ENCODE measurements at places on chromosomes 3 and 15.

DNA sequence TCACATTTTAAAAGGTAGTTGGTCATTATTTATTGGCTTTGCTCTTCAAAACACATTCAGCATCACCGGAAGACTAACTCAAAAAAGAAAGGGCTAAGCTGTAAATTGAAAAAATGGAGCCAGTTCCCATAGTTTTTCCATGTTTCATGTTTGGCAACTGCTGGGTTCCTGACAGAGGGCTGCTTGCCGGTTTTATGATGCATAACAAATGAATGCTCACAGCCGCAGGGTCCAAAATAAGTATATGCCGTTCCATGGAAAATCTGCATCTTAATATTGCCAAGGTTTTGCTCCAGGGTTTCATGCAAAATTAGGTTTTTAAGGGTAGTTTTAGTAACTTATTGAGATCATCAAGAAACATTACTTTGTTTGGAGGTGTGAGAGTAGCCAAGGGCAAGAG is 15.8 kb downstream of the SLC12A1 start:
- no peak for DNase-seq

DNA sequence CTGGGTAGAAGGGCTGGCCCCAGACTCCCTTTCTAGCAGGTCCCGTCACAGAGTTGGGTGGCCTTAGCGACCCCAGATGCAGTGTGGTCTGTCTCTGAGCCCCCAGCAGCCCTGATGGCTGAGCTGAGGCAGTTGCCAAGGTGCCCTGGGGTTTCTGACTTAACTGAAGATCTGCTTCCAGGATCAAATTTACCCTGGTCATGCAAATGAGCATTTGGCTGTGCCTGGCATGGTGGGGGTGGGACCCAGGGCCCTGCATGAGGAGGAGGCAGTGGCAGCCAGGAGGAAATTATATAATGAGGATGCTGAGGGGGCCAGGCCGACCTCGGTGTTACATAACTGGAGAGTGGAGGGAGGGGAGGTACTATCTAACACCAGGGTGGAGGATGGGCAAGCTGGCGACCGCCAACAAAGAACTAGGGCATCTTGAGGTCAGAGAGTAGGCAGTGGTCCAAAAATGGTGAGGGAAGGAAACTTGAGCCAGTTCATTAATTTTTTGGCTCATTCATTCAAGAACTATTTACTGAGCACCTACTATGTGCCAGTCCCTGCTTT is 16.4 kb downstream of the PLEKHO2 start:
- no peak for DNase-seq

- no peak for DNase-seq
Measured at GRCh38 chr15:53307952-53308624, 451.4 kb downstream of the WDR72 start.

- peak; percentile 13 for DNase-seq
Measured at GRCh38 chr15:50162969-50163718, 18.9 kb upstream of the SLC27A2 start.

DNA sequence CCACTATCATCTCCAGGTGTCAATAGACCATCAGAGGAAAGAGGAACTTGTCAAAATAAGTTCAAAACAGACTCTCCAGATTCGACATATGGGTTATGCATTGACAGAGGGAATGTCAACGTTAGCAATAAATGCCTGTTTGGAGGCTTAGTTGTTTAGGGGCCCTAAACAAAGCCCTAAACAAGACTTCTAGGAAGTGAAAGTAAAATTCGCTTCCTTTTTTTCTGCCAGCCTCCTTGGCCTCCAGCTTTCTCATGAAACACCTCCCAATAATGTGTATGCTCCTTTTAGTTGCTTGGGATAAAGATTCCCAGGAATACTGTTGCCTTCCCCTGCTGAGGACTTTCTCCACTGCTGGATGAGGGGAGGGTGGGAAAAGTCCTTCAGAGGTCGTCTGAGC is 70.9 kb upstream of the ARNT2 start:
- no peak for DNase-seq

DNA sequence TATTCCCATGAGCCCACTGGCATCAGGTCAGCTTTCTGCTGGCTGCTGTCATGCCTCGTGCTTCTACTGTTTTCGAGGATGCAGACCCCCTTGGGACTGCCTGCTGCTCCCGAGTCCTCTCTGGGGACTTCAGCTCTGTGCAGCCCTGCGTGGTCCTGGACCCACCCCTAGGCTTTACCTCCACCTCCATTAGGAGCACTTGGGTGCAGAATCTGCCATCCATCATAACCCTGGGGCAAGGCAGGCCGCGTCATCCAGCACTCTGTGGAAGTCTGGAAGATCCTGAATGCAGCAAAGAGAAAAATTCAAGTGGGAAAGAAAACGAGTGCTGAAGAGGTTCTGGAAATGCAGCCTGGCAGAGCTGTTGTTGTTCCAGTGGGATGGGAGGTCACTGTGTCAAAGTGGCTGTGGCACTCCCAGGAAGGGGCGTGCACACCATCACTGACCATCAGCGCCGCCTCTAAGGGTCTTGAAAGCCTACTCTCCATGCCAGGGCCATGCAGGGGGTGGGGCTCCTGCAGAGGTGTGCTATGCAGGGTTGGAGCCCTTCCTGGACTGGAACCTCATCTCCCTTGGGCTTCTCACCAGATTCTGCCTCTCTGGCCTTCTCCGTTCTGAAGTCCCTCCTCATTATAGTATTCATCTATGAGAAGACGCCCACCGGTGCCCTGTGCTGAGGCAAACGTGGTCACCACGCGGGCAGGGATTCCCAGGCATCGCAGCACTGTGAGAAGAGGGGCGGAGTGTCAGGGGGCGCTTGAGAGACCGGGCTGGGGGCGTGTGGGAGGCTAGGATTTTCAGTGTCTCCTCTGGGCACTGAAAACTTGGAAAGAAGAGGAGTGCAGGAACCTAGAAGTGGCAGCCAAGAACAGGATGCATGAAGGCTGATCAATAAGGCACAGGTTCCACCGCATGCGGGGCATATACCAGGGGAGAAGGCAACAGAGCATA is 12.5 kb downstream of the EPB42 start:
- no peak for DNase-seq

- peak; percentile 60 for DNase-seq
Measured at GRCh38 chr15:68487087-68487843, 55.3 kb upstream of the ITGA11 start.

DNA sequence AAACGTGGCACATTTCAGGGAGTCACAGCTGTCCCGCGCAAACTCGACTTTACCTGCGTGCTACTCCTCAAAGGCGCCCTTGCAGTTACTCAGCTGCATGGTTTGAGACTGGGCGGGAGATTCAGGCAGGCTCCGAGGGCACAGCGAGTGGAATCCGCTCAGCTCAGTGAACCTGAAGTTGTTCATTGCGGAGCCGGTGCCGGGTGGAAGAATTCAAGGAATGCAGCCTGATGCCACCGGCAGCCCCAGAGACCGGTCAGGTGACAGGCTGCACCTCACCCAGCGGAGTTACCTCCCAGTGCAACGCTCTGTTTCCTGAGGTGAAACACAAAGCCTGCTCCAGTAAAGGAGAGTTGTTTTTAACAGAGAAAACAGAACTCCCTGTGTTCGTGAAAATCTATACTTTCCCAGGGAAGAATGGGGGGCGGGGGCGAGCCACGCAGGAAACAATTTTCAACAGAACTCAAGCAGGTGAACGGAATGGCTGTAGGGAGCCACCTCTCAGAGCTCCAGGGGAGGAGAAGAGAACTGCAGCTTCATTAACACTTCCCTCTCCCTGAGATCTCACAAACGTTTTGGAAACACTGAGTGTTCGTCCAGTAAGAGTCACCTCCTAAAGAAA is 3.8 kb downstream of the VEPH1 start:
- DNase-seq: peak; percentile 18

- no peak for DNase-seq
Measured at GRCh38 chr3:9204253-9204992, 45.0 kb downstream of the SRGAP3 start.

GRCh38 chr15:40891810-40892446 is 2.3 kb upstream of the VPS18 start:
- peak; percentile 40 for DNase-seq
